ENCODE measurements at places on chromosomes 12 and 14. TPM values are rescaled to one million over a fixed set of nuclear protein-coding genes. Genes with fewer than 3 reads are reported as not detected.

TESPA1 gene
- total RNA-seq = not detected

MANSC1 gene
- total RNA-seq = 5.4 TPM

DNA sequence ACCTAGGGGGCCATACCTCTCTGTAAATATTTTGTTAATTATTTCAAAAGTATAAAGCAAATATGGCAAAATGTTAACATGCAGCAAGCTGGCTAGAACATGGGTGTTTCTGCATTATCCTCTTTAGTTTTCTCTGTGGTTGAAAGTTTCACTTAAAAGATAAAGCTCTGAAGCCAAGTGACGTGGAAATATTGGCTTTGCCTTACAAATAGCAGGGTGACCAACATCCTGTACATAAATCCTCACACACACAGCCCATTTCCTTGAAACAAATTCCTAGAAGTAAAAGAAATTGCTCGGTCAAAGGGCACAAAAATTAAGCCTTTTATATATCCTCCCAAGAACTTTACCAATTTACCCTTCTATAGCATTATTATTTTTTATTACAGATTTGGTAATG, 10.6 kb upstream of the VWF start:
- peak; percentile 92 for DNase-seq

- DNase-seq = peak; percentile 2
Measured at GRCh38 chr12:87428701-87429277, 600.4 kb downstream of the C12orf50 start.
